ENCODE measurements at places on chromosomes 13 and 19.

GRCh38 chr13:94880463-94880862 is 168.1 kb upstream of the SOX21 start:
- no peak for DNase-seq

DNA sequence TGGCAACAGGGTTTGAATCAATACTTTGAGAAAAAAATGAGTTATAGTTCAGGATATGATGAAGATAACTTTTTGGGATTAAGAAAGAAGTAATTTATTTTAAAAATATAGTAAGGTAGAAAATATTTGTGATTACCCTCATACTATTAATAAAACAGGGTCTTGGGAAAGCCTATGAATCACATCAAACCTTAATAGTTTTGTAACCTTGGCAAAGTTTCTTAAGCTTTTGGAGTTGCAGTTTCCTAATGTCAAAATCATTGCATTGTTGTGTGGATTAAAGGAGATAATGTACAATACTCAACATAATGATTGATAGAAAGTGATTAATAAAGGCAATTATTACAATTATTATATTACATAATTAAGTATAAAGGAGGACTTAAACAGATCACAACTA is 149.0 kb downstream of the LMO7 start:
- no peak for DNase-seq

GRCh38 chr13:88932950-88933349 is 1261.8 kb downstream of the SLITRK5 start:
- DNase-seq: no peak

GRCh38 chr13:98915981-98916380 is 61.9 kb downstream of the DOCK9 start:
- no peak for DNase-seq

GRCh38 chr19:20964798-20965197 is 41.7 kb downstream of the ZNF85 start:
- DNase-seq: no peak

- DNase-seq: no peak
These were observed 8.6 kb upstream of the RNF6 start for GRCh38 chr13:26230703-26231102.

DNA sequence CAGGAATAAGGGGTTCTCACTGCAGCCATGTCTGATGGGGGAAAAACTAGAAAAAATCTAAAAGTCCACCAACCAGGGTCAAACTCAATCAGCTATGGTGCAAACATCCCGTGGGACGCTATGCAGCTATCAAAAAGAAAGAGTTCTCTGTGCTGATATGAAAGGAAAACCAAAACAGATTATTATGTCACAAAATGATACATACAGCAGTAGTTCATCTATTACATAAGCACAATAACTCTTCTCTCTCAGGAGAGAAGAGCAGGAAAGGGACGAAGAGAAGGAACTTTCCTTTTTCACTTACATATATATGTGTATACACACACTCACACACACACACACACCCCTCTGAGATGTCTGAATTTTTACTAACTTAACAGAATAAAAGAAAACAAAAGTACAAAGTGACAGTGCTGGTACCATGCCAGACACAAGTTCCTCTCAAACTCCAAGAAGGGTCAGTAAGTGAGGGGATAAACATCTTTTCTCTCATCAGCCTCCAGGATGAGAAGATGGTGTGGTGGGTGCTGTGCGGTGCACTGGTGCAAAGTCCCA is 2.9 kb upstream of the FKRP start:
- no peak for DNase-seq

GRCh38 chr13:29688193-29688592 is 92.7 kb upstream of the SLC7A1 start:
- DNase-seq: no peak

DNA sequence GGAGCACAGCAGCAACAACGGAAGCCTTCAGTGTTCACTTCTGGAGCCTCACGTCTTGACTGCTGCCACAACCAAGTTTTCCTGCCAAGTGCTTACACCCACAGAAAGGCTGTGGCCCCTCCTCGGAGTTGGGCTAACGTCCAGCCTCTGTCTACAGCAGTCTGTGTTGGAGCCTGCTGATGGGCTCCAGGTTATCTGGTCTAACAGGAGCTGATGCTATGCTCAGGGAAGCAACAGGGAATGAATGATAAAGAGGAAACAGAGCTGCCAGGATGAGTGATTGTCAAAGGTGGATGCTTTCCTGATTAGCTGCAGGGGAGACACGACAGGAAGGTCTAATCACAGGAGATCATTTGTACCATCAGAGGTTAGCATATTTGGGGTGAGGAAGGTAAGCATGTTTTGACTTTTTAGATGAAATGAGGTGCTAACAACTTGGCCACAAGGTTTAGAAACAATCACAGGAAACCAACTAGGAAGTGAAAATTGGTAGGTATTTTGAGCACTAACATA is 53.8 kb upstream of the RCBTB2 start:
- no peak for DNase-seq
